ENCODE measurements at places on chromosomes 7 and 10.

GRCh38 chr7:108147031-108147563, 16.9 kb upstream of the LAMB4 start:
- peak; percentile 96 for DNase-seq

GRCh38 chr7:22499044-22499443, 944 bp downstream of the STEAP1B start:
- no peak for DNase-seq

- no peak for DNase-seq
Measured at GRCh38 chr7:133071506-133071905, 10.4 kb downstream of the CHCHD3 start.

- DNase-seq = no peak
Measured at GRCh38 chr7:745431-746154, 18.5 kb upstream of the PRKAR1B start.

DNA sequence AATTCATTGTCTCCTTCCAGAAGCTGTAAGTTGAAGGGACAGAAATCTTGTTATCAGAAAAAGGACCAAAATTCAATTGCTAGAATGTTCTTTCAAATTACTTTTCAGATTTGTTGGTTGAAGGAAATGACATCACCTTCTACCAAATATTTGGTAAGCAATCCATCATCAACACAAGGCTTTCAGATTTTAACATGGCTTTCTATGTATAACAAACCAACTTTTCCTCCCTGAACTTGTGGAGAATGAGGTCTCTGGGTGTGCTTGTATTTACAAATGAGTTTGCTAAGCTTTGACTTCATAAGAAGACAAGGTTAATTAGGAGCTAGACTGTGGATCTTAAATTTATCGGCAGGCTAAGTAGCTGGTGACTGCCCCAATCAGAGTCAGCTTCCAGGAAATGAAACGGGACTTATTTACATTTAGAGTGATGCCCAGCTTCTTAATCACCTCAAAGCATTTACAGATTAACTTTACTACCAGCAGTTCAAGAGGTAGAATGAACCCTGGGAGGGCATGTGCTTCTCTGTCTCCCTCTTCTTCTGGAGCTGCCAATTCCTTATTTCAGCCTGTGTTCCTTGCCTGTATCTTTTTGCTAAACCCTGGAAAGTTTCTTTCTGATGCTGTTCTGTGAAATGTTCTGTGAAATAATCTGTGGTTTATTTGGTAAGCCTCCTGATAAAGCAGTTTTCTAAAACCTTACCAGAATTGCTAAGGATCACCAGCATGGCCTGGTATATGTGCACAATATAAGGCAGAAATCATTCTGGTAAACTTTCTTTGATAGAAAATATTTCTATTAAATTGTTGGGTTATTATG, 248.8 kb upstream of the FZD8 start:
- no peak for DNase-seq

DNA sequence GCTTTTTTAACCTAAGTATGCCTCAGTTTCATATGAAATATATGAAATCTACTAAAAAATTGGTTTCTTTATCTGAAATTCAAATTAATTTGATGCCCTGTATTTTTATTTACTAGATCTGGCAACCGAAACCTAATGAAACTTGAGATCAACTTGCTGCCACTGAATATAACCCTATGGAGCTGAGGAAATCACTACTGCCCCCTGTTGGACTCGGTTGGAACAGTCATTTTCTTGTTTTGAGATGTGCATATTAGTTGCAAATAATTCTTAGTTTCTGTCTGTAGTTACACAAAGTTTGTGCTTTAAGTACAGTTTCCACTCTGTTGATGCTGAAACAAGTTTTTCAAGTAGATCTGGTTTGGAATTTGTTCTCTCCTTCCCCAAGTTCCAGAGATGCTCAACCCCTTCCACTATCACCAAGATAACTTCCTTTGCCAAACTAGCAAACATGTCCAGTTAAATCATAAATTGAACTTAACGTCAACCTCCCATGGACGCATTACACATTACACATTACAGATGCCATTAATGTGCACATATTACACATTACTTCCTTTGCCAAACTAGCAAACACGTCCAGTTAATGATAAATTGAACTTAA, 22.2 kb upstream of the EXOC4 start:
- peak; percentile 48 for DNase-seq

- peak; percentile 39 for DNase-seq
Measured at GRCh38 chr7:83655951-83656556, 7.1 kb upstream of the SEMA3E start.

- no peak for DNase-seq
Measured at GRCh38 chr10:24707445-24707844, 16.2 kb downstream of the ARHGAP21 start.

DNA sequence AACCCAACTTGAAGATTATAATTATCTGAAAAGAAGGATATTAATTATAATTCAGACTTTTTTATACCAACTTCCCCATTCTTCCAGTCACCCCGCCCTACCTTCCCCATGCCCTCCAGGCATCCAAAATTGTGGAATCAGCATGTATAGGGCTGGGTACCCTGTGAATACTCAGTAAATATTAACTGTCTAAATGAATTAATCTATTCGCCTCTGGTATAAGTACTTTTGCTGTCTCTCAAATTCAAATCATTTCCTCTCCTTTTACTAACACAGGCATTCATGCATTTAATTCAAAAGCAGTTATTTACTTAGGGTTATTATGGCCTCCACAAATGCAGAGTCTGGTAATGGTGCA, 26.5 kb upstream of the GOT1 start:
- no peak for DNase-seq

GRCh38 chr10:50440489-50440888, 183.3 kb downstream of the SGMS1 start:
- DNase-seq = no peak

DNA sequence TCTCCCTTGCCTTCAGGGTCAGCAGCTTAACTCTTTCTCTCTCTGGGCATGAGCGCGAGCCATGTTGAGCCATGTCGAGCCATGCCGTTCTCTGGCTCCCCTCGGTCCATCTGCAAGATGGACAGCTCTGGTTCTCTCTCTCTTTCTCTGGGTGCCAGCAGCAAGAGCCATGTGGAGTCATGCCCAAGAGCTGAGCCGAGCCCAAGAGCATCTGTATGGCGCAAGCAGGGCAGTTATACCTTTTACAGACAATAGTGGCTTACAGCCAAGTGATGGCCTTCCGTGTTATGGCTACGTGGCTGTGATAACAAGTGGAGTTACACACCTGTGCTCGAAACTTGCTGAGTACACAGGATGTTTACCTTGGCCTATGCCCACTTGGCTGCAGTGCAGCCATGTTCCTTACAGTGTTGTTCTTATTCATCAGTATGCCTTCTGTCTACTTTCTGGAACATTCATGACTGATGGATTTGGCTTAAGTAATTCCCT, 327.7 kb downstream of the GLRX3 start:
- DNase-seq = no peak

GRCh38 chr10:131198843-131199242, 112.7 kb downstream of the TCERG1L start:
- DNase-seq = no peak

- no peak for DNase-seq
Measured at GRCh38 chr10:28920091-28920490, 242.8 kb downstream of the BAMBI start.

- no peak for DNase-seq
Measured at GRCh38 chr7:96311967-96312366, 9.9 kb downstream of the SLC25A13 start.

All from NCI-H1105 treated with DMSO at 0.1 percent for 48 hours (cell line).